AG09319 (cell line): ENCODE measurements at places on chromosomes 11 and 22.

- no peak for DNase-seq
Measured at GRCh38 chr11:17776212-17776875, 41.8 kb downstream of the KCNC1 start.

- no peak for DNase-seq
Measured at GRCh38 chr11:69009441-69010211, 3.4 kb downstream of the MRGPRF start.

DNA sequence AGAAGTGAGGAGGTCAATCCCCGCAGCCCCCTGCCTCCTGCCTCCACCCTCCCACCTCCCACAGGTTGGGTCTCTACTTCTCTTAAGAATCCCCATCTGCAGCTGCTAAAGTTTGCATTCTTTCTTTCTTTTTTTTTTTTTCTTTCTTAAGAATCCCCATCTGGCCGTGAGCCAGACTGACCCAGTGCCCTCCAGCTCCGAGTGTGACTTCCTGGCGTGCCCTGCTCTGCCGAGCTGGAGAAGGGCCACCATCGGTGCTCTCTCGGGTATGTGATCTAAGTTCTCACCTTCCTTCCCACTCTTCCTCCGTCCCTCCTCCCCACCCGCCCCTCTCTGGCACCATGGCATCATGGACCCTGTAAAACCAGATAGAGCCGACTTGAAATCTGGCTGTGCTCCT, 66.7 kb upstream of the LMO1 start:
- DNase-seq = no peak

- DNase-seq = no peak
Measured at GRCh38 chr11:55936300-55936699, at the start of gene OR5I1. TSS of gene OR5I1 (minus strand) at chr11:55936400. CDS start at chr11:55936400, 0 bp downstream.

DNA sequence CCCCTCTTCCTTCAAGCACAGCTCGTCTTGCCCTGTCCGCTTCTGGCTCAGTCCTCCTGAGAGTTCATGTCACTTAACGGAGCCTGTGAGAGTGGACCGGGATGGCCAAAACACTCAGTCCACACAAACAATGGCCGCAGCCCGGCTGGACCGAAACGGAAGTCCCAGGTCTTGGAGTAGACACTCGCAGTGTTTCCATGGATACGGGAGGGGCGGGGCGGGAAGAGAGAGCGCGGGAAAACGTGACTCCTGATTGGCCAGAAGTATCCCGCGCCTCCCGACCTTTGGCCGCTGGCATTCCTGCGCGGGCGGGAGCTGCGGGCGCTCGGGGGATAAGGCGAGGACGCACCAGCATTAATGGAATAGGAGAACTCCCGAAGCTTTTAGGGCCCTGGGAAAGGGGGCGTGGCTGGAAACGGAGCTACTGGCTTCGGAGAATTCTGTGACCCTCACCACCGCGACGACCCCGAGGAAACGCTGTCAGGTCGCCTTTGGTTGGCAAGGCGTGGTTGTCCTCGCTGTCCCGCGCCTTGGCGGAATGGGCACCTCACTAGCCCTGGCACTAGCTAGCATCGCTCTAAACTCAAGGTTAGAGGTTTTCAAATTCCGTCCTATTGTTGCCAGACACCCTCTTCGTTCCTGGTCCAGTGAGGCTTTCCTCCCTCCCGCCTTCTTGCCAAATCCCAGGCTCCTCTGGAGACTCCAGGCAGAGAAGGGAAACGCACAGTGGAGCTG, at the start of the genes NLRP14 and ZNF214:
TSS of gene NLRP14 (plus strand) at position 297 of the 735 bp plus-strand sequence. CDS start 18,108 bp downstream, outside the sequence.
TSS of gene ZNF214 (minus strand) at position 164 of the 735 bp plus-strand sequence. CDS start 17,511 bp downstream, outside the sequence.
- DNase-seq = peak; percentile 82

GRCh38 chr11:78548911-78549590, 25.6 kb downstream of the NARS2 start:
- no peak for DNase-seq

DNA sequence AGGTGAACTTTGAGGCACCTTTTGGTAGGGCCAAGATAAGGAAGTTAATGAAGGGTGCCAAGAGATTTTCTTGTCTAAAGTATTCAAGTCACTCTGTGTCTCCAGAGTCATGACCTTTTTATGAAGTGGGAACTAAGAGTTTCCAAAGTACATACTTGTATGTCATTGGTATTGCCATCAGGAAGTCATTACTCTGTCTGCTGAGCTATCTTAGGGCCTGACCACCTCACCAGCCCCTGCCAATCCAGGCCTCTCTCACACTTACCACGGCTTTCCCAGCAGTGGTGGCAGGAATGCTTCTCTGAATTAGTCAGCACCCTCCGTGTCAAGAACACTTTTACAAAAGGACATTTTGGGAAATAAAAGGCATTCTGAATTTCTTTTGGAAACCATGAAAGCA, 192.8 kb upstream of the MTNR1B start:
- DNase-seq = no peak

DNA sequence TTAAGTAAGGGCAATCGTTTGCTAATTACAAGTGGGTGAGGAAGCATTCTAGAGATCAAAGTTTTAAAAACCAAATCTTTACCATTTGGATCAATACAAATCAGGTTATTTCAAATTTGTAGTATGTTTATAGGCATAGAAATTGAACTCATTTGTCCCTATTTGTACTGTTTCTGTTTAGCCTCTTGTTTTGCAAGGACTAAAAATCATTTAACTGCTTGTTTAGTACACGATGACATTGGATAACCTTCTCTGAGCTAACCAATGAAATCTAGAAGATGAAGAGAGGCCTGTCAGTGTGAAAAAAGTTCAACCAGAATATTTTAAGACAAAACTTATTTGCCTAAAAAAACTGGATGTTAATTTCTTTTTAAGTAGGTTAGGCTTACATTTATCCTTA, 40.0 kb downstream of the ZC3H12C start:
- DNase-seq = no peak

DNA sequence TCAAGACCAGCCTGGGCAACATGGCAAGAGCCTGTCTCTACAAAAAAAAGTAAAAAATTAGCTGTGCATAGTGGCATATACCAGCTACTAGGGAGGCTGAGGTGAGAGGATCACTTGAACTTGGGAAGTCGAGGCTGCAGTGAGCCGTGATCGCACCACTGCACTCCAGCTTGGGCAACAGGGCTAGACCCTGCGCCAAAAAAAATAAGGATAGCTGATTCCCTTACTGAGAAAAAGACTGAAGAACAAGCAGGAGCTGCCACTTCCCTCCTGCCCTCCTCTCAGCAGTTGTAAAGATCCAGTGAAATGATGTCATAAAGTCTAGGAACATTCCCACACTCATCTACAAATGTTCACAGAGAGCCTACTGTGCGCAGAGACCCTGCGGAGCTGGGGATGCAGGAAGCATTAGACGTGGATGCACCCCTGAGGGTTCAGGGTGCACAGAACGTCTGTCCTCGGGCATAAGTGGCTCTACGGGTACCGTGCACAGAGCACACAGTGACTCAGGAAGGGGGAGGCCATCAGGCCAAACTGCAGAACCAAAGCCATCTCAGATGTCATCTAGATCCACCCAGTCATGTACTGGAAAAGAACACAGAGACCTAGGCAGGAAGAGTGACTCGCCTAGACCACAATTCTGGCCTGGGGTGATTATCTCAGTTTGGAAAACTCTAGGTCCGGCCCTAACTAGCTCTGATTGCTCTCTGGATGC, 11.7 kb downstream of the SEC14L2 start:
- DNase-seq = no peak

DNA sequence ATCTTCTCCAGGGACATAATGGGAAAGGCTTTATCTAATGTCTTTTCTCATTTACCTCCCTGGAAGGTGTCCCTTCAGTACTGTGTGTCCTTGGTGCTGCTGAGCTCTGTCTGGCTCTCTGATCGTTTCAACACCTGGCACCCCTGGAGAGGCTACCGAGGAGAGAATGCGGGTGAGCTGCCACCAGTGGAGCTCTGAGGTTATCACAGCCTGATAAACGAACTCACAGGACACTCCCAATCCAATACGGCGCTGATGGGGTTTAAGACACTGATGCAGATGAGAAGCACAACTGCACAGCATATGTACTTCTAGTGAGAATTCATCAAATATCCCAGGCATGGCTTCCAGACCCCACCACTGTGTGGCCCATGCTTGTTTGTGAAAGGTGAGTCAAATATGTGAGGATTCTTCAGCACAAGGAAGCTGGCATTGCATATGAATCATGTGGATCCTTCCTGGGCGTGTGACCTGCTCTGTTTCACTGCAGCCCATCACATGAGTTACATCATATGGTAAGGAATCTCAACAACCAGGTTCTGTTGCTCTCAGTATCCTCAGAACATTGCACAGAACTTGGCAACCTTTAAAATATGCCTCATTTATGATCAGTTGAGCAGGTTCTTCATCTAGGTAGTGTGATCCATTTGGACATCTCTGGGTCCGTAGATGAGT, 34.8 kb upstream of the VWA5A start:
- DNase-seq = no peak

- DNase-seq = no peak
Measured at GRCh38 chr11:122069707-122070360, 46.2 kb downstream of the BLID start.

DNA sequence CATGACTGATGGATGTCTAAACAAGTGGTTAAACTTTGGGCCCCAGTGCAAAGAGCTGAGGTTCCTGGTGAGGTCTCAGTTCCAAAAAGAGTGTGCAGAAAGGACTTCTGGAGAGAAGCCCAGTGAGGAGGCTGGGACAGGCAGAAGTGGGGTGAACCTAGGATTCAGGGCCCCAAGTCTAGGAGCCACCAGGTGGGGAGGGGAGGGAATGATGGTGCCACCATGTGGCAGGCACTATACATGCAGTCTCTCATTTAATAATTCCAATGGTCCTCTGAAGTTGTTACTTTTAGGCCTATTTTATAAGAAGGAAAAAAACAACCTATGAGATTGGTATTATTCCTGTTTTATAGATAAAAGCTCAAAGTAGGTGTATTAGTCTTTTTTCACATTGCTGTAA, 102.0 kb downstream of the INSC start:
- DNase-seq = no peak

GRCh38 chr11:67525275-67525976, 2.2 kb upstream of the CABP2 start:
- no peak for DNase-seq

DNA sequence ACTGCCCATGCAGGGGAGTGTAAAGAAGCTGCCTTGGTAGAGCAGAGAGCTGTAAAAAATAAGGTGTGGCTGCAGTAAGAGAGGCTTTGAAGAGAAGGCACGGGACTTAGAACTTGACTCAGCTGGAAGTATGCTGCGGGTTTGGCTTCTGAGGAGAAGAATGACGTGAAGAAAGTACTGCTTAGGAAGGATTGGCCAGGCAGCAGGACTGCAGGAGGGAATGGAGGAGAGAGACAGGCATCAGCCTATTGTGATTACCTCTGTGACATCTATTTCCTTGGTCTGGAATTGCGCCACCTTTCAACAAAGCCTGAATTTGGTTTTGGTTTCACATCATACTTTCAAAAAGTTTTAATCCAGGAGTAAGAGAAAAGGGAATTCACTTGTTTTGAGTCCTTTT, 22.5 kb downstream of the PRRG4 start:
- no peak for DNase-seq

- DNase-seq = no peak
Measured at GRCh38 chr11:40037005-40037404, 1422.4 kb downstream of the LRRC4C start.

DNA sequence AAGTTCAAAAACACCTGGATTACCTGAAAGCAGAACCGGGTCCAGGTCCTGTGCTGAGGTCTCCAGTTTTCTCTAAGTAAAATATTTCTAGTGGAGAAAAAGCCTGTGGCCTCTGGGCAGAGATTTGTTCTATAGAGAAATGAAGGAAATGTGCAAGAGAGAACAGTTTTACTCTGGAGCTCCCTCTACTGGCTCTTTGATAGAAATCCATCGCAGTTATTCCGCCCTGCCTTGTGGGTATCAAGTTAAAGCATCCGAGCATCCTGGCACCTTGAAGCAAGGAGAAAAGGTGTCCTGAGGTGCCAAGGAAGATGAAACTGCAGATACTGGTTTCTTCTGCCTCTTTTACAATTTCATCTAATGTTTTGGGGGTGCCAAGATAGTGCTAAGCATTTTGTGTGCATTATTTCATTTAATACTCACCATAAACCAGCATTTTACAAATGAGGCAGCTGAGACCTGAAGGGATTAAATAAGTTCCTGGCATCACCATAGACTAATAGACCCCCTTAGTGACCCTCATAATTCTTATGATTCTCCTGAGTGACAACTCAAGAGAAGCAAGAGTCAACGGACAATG, 113.1 kb upstream of the HSD17B12 start:
- peak; percentile 8 for DNase-seq

DNA sequence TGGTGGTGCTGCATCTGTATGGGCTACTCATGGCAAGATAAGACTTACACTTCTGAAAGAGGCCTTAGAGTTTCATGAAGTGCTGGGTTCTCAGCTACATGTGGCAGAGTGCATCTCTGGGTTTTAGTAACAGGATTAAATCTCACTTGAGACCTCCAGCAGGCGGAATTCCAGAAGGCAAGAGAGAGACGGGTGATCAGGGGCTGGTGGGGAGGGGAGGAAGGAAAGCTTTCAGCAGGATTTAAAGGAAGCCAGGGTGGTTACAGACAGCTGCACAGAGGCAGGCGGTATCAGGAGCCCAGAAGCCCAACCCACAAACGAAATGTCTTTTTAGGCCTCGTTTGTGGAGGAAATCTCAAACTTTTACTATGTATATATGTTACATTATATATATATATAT, 56.2 kb upstream of the CD82 start:
- no peak for DNase-seq
